ENCODE measurements at places on chromosomes 2 and 18.

- no peak overlapping the region for H3K4me3 ChIP-seq
- H3K4me1 ChIP-seq = no peaks in the 10 kb centered on the region
- H3K36me3 ChIP-seq = no peaks in the 10 kb centered on the region
- no peak for DNase-seq
- H3K27ac ChIP-seq = no peak overlapping the region
- H3K27me3 ChIP-seq = peaks cover 8% of the 10 kb centered on the region
Observed at GRCh38 chr18:59512025-59512755, 153.1 kb upstream of the LMAN1 start.

- DNase-seq = no peak
- no peak overlapping the region for H3K4me3 ChIP-seq
- H3K27ac ChIP-seq = no peak overlapping the region
- H3K27me3 ChIP-seq = no peaks in the 10 kb centered on the region
- H3K36me3 ChIP-seq = no peaks in the 10 kb centered on the region
- no peaks in the 10 kb centered on the region for H3K4me1 ChIP-seq
Observed at GRCh38 chr2:238726670-238727584, 121.0 kb upstream of the TWIST2 start.

DNA sequence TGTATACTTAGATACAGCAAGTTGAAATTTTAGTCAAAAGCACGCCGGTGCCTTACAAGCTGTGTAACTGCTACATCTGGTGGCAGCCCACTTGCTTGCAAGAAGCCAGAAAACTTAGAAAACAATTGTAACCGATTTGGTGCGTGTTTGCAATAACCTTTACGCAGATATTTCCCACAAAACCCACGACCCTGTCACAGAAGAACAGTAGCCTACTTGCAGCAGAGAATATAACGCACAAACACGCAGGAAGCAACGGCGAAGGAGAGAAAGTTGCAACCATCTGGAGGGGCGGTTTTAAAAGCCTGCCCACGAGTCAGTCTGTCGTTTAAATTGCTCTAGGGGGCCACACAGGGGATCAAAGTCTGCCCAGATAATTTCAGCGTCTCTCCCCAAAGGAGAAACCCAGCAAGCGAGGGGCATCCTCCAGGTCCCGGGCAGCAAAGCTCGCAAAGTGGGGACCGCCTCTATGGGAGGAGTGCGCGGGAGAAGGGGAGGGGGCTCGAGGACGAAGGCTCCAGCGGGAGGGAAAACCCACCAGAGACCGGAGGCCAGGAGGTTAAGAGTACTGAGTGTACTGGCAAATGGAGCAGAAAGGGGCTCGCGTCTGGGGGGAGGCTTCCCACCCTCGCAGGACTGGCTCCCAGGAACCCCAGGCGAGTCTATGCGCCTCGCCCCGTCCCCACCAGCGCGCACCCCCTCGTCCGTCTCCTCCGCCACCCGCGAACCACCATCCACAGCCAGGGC is 1.1 kb downstream of the TLK1 start:
- peak overlapping the region; percentile 86 for H3K4me3 ChIP-seq
- H3K27ac ChIP-seq = peak overlapping the region; percentile 58
- H3K36me3 ChIP-seq = no peaks in the 10 kb centered on the region
- H3K4me1 ChIP-seq = peaks cover 27% of the 10 kb centered on the region
- H3K27me3 ChIP-seq = no peaks in the 10 kb centered on the region
- peak; percentile 86 for DNase-seq

DNA sequence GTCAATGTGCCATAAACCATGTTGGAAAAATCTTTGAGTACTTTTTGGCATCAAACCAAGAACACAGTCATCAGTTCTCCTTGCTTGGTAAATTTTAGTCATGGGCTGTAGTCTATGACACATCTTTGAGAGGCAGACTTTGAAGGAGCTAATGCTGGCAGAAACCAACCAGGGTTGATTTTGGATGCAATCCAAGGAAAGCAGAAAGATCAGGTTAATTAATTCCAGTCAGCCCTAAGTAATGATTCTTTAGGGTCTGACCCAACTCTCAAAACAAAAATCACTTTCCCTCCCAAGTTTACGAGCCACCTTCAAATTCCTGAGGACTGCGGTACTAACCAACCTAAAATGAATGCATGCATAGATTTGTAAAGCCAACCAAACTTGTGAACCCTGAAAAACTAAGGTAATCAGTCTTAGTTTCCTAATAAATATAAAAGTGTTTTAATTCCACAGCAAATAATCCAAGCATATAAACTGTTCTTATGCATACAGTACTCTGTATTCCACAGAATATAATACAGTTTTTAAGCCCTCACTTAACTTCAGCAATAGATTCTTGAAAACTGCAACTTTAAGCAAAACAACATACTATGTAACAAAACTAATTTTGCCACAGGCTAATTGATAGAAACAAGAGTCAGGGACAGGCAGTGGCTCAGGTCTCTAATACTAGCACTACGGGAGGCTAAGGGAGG is 22.0 kb downstream of the AP1S3 start:
- H3K27me3 ChIP-seq = no peaks in the 10 kb centered on the region
- no peaks in the 10 kb centered on the region for H3K4me1 ChIP-seq
- H3K27ac ChIP-seq = no peak overlapping the region
- H3K36me3 ChIP-seq = no peaks in the 10 kb centered on the region

DNA sequence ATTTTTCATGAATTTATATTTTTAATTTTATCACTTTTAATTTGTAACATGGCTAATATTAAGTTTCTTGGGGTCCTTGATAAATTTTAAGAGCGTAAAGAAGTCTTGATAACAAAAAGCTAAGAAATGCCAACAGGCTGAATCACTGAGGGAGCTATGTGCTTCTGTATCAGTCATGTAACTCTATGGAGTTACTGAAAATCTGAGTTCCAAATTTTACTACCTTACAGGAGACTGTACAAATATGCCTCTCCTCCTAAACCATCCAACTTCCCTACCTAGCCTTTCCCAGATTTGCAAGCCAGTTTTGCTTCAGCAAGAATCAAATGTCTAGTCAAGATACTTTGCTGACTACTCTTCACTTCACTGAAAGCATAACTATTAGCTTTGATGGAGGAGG is 35.7 kb downstream of the FEZ2 start:
- no peak overlapping the region for H3K4me3 ChIP-seq
- DNase-seq = no peak
- H3K36me3 ChIP-seq = peaks cover 30% of the 10 kb centered on the region

- H3K4me3 ChIP-seq = no peak overlapping the region
- H3K27me3 ChIP-seq = no peaks in the 10 kb centered on the region
- peaks cover 36% of the 10 kb centered on the region for H3K36me3 ChIP-seq
- H3K4me1 ChIP-seq = no peaks in the 10 kb centered on the region
Observed at GRCh38 chr2:36556842-36557241, 41.1 kb downstream of the FEZ2 start.

GRCh38 chr2:85787282-85787980 is 33.6 kb downstream of the ATOH8 start:
- no peak overlapping the region for H3K4me3 ChIP-seq
- no peaks in the 10 kb centered on the region for H3K27me3 ChIP-seq
- DNase-seq = no peak

DNA sequence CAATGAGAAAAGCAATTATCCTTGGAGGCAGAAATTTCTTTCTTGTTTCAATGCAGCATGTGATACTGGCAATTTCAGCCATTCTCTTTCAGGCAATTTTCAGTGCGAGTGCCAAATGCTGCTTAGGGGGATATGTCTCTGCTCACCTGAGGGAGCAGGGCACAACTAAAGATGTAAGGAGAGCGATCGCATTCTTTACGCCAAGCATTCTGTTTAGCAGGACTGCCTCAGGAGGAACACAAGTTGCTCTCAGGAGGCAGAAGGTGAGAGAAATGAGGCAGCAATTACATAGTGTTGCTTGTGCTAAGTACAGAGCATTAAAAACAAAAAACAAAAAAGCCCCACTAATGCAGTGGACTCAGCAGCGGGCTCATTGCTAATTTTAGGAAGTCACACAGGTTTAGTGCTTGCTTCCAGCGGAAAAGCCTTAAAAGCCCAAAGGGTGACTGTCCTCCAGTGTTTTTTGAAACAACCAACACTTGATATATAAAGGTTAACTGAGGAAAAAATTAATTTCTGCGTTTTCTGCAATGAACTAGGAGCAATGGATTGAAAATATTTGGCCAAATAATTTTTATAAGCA is 116.9 kb downstream of the METTL8 start:
- no peak overlapping the region for H3K4me3 ChIP-seq
- H3K27me3 ChIP-seq = no peaks in the 10 kb centered on the region

GRCh38 chr18:51491678-51492372 is 294.3 kb upstream of the MEX3C start:
- H3K36me3 ChIP-seq = no peaks in the 10 kb centered on the region
- no peak for DNase-seq
- no peak overlapping the region for H3K4me3 ChIP-seq
- no peaks in the 10 kb centered on the region for H3K27me3 ChIP-seq

DNA sequence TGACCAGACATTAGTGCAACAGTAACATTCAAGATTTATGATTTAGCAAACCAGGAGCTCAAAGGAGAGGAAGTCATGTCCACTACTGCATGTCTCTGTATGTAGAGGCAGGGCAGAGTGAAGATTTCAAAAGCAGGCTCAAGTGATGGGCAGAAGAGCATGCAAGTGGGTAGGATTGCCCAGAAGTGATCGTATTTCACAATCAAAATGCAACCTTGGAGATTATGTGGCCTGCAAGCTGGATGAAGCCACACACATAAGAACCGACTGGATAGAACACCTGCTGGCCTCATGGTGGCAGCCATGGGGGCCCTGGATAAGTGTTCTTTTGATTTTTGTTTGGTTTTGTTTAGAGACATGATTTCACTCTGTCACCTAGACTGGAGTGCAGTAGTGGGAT is 286.8 kb upstream of the RAB12 start:
- no peak for DNase-seq
- no peak overlapping the region for H3K4me3 ChIP-seq
- H3K27ac ChIP-seq = no peak overlapping the region

GRCh38 chr2:210654091-210654490 is 97.7 kb downstream of the CPS1 start:
- H3K4me3 ChIP-seq = no peak overlapping the region
- no peaks in the 10 kb centered on the region for H3K27me3 ChIP-seq
- no peak for DNase-seq
- H3K4me1 ChIP-seq = no peaks in the 10 kb centered on the region
- H3K36me3 ChIP-seq = no peaks in the 10 kb centered on the region

DNA sequence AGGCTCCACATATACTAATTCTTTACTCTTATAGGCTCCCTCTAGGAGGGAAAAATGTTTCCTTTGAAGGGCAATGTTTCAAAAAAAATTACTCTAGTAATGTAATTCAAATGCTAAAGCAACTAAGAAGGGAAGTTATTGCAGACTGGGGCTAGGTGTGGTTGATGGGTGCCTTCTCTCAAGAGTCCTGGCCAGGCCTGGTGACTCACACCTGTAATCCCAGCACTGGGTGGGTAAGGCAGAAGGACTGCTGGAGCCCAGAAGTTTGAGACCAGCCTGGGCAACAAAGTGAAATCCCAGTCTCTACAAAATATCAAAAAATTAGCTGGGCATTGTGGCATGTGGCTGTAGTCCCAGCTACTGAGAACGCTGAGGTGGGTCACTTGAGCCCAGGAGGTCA is 31.2 kb upstream of the CDKL4 start:
- no peaks in the 10 kb centered on the region for H3K27me3 ChIP-seq
- no peaks in the 10 kb centered on the region for H3K4me1 ChIP-seq
- H3K27ac ChIP-seq = no peak overlapping the region

DNA sequence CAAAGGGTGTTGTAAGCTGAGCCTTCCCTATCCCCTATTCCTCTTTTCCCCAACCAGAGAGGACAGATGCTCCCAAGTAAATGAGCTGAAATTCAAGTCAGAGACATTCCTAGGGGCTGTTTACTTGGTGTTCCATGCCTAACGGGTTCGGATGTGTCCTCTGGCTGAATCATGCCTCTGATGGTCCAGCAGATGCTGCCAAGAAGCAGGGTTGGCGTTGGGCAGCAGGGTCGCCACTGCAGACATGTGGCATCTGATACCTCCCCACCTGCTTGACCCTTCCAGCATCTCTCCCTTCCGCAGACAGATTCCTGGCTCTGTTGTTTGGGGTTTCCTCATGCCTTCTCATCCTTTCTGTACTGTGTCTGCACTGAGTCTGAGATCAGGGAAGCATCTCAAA is 108.3 kb downstream of the HNRNPLL start:
- H3K36me3 ChIP-seq = no peaks in the 10 kb centered on the region
- DNase-seq = no peak
- no peak overlapping the region for H3K4me3 ChIP-seq
- H3K27ac ChIP-seq = no peak overlapping the region

GRCh38 chr2:166727095-166727494 is 161.2 kb upstream of the XIRP2 start:
- no peak overlapping the region for H3K4me3 ChIP-seq
- no peaks in the 10 kb centered on the region for H3K4me1 ChIP-seq
- H3K36me3 ChIP-seq = no peaks in the 10 kb centered on the region
- H3K27ac ChIP-seq = no peak overlapping the region
- H3K27me3 ChIP-seq = no peaks in the 10 kb centered on the region

- no peaks in the 10 kb centered on the region for H3K27me3 ChIP-seq
- no peak overlapping the region for H3K4me3 ChIP-seq
- no peak overlapping the region for H3K27ac ChIP-seq
- DNase-seq = peak; percentile 11
- H3K4me1 ChIP-seq = no peaks in the 10 kb centered on the region
Observed at GRCh38 chr2:62149708-62150107, 46.2 kb upstream of the B3GNT2 start.

DNA sequence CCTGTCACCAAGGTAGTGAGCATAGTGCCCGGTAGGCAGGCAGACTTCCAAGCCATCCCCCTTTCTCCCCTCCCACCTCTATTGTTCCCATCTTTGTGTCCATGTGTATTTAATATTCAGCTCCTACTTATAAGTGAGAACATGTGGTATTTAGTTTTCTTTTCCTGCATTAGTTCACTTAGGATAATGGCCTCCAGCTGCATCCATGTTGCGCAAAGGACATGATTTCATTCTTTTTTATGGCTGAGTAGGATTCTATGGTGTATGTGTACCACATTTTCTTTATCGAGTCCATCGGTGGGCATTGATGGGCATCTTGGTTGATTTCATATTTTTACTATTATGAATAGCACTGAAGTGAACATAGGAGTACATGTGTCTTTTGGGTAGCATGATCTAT is 35.3 kb downstream of the MMADHC start:
- no peak overlapping the region for H3K4me3 ChIP-seq
- H3K27ac ChIP-seq = no peak overlapping the region
- no peak for DNase-seq

DNA sequence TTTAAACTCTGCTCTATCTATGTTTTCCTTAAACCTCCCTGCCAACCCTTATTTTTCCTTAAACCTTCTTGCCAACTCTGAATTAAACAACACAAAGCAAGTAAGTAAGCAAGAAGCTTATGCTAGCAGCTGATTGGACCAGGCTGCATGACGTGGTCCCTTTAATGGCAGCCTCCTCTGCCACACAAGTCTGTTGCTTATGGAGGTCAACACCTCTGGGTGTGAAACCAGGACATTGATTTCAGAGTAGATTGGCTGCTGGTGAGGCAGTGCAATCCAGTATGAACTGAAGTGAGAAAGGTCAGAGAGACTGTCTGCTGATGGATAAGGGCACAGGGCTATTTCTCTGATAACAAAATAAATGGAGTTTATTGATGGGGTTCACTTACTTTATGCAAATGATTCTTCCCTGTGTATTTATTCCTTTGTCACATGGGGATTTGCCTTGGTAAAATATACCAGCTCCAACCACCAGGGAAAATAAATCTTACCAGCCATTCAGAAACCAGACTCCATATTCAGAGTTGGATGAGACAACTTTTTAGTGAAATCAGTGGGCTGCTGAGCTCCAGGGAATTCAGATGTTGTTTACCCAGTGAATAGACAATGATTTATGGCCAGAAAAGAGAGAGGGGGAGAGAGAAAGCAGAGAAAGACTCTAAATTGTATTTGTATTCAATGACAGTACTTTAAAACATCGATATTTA is 112.2 kb upstream of the NCKAP5 start:
- no peaks in the 10 kb centered on the region for H3K4me1 ChIP-seq
- no peaks in the 10 kb centered on the region for H3K27me3 ChIP-seq
- no peaks in the 10 kb centered on the region for H3K36me3 ChIP-seq
- DNase-seq = no peak
- H3K27ac ChIP-seq = no peak overlapping the region
- H3K4me3 ChIP-seq = no peak overlapping the region

All from CD4-positive, alpha-beta T cell (primary cell).